GM20000 (cell line): ENCODE measurements at places on chromosomes 12 and 14.

DNA sequence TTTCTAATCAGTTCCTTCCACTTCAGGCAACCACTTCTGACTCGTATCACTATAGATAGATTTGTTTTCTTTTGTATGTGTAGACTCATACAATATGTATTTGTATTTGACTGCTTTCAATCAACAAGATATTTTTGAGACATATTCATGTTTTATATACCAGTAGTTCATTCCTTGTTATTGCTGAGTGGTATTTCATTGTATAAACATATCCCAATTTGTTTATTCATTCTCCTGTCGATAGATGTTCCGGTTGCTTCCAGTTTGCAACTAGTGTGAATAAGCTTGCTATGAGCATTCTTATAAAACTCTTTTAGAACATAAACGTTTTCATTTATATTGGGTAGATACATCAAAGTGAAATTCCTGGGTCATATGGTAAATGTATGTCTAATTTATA, 119.2 kb downstream of the FIGNL2 start:
- DNase-seq = no peak

DNA sequence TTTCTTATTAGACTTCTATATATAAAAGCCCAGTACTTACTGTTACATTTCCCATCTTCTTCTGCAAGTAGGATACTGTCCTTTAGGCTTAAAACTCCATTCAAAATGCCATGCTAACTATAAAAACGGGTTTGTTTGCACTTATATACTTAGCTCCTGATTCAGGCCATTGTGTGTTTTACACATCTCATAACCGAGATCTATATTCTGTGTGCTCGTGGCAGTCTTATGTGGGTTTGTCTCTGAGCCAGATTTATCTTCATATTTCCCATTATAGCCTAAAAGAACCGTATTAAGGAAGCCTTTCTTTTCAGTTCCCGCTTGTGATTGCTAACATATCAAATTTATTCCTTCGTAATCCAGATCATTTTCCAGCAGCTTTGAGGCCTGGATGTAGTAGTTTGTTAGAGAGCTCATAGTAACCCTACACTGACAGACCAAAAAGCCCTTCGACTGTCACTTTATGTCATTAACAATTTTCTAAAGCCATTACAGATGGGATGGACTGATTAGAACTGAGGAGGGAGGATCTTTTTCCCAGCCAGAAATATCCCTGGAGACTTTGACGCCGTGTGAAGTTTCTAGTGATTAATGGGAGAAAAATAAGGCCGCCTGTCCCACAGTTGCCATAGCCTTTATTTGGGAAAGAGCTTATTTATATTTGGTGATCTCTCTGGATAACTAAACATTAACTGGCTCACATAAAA, 508.5 kb downstream of the FOXG1 start:
- DNase-seq = no peak

DNA sequence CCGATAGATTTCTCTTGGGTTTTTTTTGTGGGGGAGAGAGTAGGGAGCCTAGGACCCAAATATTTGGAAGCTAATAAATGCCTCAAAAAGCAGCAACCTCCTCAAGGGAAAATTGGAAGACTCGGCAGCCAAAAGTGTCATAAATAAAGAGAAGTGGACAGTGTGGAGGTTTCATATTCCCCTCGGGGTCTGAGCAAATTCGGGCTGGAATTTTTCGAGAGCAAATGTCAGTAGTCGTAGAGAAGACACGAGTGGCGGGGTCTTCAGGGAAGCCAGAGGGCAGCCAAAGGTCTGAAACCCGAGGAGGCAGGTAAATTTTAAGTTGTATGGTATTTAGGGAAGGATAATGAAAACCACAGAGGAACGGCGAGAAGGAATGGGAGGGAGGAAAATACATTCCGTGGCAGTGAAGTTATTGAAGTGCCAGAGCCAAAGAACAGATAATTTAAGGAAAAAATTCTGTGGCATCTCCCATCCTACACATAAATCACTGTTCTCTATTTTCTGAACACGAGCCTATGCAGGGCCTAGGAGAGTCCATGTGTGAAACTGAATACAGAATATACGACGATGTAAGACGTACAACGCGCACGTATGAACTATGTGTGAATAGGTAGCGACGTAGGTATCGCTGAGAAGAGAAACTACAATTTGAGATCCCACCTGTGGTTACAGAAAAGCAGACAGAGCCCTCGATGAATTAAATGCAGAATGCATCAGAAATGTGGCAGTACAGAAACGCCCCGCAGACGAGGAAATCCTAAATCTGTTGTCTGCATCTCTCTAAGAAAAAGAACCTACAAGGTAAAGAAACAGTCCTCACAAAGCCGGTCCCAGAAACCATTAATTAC, 12.9 kb downstream of the BCL11B start:
- no peak for DNase-seq

- DNase-seq = no peak
Observed at GRCh38 chr12:13227191-13227590, 30.7 kb downstream of the EMP1 start.

GRCh38 chr12:16148938-16149337, 128.5 kb downstream of the SLC15A5 start:
- no peak for DNase-seq

GRCh38 chr14:61460718-61461611, 139.6 kb downstream of the PRKCH start:
- no peak for DNase-seq

- DNase-seq = peak; percentile 68
Observed at GRCh38 chr12:31804185-31804504, 75.3 kb upstream of the AMN1 start.

DNA sequence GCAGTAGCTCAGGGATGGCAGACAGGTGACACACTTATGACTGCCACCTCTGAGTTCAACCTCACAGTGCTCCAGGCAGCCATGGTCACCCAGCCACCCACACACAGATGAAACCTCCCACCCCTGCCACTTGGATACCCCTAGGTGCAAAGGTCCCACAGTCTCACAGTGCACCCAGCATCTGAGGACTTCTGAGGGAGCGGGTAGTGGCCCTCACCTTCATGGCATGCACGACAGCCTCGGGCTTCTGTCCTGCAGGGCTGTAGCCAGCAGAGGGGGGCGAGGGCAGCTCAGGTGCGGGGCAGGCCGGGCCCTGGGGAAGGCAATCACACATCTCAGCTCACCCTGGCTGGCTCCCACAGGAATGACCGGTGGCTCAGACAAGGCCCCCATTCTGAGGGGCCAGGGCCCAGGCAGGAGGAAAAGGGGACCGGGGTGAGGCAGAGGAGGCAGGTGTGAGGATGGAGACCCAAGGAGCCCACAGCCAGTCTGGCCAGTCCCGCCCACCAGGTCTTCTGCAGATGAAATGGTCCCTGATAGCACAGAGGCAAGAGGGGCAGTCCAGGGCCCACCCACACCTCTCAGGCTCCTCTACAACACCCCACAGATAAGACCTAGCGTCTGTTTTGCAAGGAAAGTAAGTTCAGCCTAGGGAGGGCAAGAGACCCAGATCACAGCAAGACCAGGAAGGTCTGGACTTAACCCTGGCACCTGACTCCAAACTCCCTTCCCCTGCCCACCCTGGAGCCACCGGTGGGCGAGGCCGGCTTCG, 35.8 kb downstream of the CCNK start:
- no peak for DNase-seq

- DNase-seq = no peak
Observed at GRCh38 chr12:122523280-122523679, 3.5 kb downstream of the RSRC2 start.

GRCh38 chr14:74702293-74702692, 10.6 kb downstream of the AREL1 start:
- no peak for DNase-seq

DNA sequence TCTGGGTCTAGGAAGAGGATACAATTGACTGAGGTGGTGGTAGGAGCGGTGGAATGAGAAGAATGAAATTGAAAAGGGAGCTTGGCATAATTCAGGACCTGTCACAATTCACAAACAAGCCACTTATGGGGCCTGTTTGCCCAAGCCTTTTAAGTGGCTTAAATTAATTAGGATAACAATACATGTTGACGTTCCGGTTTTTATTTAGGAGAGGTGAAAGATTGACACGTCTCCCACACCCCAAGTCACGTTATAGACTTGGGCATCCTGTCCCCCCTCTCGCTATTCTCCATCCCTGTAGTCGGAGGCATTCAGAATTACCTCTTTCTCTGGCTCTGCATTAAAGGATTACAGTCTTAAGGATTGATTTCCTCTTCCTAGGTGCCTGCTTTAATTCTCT, 954 bp upstream of the CALCOCO1 start:
- no peak for DNase-seq

DNA sequence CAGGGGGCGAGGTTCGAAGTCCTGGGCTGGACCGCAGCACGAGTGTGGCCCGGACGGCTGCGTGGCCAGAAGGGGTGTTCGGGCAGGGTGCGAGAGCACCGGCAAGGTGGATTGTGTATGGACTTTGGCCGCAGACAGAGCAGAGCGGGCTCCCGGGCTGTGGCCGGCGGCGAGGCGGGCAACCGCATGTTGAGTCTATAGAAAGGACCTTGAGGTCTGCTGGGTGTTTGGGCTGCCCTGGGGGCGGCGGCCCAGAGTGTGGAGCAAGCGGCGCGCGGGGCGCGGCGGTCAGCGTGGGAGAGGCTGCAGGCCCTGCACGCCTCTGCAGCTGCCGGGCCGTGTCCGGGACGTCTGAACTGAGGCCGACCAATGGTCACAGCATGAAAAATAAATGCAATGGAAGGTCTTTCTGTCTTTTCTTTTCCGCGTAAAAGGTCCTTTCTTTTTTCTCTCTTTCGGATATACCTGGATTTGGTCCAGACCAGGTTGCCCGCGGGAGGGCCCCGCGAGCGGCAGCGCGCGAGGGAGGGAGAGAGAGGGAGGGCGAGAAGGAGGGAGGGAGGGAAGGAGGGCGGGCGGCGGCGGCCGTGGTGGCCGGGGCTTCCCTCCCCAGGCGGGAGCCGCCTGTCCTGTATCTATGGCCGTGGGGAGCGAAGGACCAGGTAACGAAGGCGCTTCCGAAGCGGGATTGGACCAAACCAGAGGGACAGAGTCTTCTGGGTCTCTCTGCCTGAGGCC, 5.5 kb upstream of the HOXC9 start:
- DNase-seq = no peak

DNA sequence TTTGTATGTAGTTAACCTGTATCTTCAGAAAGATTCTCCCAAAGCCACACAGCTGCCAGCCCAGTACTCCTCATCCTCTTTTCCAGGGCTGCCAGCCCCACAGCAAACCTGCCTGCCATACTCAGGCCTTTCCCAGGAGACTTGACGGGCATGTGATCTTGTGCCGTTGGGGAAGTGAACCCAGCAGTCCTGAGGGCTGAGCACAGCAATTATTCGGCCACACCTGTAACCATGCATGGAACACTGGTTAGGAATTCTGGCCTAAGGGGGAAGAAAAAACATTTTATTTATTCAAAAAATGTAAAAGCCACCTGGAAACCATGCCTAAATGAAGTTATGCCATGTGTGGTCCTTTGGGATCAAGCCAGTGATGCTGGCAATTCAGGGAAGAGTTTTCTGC, 145.3 kb downstream of the GRIN2B start:
- no peak for DNase-seq

GRCh38 chr12:117572755-117573154, 211.3 kb upstream of the NOS1 start:
- DNase-seq = no peak

- DNase-seq = no peak
Observed at GRCh38 chr12:125193376-125194152, 128.3 kb downstream of the AACS start.

- no peak for DNase-seq
Observed at GRCh38 chr12:69066492-69067373, 133.8 kb upstream of the CPM start.

DNA sequence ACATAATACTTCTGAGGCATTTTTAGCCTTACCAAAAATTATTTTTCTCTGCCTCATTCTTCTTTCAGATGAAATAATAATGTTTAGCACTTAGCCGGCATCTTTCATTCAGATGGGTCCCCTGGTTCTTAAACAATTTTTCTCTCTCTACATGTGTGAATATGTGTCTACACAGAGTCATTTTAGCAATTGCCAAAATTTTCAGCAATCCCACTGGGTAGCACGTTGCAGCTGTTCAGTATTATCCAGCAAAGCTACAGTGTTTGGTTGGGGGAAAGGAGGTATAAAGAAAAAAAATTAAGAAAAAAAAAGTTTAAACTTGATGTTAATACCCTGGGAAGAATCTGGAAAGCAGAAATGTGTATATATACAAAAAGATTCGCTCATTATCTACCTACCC, 160.5 kb upstream of the TRHDE start:
- DNase-seq = no peak

GRCh38 chr12:24664161-24664880, 284.6 kb downstream of the BCAT1 start:
- no peak for DNase-seq

DNA sequence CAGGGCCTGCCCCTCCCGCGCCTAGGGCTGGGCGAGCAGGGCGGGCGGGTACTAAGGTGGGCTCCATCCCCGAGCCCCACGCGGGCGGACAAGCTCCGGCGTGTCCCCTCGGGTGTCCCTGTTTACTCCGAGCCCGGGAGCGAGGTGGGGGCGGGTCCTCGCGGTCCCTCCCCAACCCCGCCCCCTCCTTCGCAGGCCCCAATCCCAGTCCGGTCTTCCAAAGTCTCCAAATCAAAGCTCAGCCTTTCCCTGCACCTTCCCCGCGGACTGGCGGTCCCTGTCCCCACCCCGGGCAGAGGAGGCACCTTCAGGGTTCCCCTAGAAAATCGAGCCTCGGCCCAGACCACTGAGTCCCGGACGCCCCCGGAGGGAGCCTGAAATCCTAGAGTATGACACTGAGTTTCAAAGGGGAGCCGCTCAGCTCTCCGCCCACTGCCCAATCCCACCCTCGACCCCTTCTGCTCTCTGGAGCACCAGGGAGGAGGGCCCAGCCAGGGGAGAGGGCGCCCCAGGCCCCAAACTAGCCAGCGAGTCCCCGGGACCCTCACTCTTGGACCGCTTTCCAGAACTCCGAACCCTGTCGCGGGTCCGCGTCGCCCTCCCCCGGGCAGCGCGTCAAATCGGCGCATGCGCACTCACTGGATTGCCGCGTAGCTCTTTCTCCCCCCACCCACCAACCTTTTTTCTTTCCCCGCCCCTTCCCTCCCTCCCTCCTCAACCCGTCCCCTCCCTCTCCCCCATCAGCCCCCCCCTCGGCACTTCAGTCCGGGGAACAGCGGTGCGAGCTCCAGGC, at the start of gene LRP1:
Gene LRP1 (plus strand): TSS at position 758 of the 793 bp plus-strand sequence. CDS start 482 bp downstream, outside the sequence.
- peak; percentile 86 for DNase-seq

GRCh38 chr12:46493834-46494181, 121.2 kb upstream of the SLC38A2 start:
- DNase-seq = no peak
